SJCRH30 (cell line): ENCODE measurements at places on chromosomes 5 and 9.

DNA sequence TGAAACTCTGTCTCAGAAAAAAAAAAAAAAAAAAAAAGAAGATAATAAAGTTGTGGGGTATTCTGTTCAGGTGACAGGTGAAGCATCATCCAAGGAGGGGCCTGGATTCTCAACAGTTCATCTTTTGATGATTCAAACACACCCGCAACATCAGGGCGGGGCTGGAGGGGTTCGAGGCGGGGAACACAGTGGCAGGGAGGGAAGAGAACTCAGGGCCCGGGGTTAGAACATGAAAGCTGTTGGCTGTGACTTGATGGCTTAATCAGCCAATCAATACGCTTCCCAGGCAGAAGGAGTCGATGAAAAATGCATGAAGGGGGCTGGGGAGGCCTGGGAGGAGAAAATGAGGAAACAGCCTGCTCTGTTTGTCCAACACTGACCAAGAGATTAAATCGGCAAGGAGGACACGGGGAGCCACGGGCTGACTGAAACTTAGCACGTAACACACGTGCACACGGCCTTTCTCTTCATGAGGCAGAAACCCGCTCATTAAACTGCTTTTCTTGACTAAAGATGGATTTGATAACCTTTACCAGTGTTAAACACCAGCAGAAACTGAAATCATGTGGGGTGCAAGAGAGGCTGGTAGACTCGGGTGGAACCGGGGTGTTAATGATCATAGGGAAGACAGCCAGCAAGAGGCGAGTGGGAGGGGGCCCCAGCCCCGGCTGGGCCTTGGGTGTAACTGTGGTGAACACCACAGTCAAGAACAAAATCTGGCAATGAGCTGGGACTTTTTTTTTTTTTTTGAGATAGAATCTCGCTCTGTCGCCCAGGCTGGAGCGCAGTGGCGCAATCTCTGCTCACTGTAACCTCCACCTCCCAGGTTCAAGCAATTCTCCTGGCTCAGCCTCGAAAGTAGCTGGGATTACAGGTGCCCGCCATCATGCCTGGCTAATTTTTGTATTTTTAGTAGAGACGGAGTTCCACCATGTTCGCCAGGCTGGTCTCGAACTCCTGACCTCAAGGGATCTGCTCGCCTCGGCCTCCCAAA, 105.7 kb upstream of the RAPGEF1 start:
- DNase-seq: no peak

DNA sequence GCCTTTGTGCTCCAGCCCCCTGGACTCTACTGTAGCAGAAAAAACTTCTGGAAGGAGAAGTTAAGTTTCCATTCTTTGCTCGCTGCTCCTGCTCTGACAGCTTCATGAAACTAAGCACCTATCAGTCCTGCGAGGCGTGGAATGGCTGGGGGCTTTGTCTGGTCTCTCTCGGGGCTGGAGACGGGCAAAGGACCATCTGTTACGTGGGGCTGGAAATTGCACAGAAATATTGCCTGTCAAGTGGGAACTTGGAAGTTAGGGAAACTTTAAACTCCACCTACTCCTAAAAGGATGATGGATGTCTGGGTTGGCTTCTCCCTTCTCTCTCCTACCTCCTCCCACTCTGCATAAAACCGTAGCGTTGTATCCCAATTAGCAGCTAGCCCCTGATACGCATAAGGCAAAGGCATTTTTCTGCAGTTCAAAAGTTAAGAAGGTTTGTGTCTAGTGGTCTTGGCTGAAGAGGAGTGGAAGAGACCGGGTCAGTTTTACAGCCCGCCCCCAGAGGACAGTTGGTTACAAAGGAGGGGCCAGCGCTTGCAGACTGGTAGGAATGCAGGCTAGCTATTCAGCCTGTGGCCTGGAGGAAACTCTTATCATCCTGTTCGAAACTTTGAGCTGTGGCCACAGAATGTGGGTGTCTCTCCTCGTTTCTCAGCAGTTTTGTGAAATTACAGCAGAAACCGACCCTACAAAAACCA, 1.3 kb downstream of the FBXL7 start:
- peak; percentile 76 for DNase-seq

DNA sequence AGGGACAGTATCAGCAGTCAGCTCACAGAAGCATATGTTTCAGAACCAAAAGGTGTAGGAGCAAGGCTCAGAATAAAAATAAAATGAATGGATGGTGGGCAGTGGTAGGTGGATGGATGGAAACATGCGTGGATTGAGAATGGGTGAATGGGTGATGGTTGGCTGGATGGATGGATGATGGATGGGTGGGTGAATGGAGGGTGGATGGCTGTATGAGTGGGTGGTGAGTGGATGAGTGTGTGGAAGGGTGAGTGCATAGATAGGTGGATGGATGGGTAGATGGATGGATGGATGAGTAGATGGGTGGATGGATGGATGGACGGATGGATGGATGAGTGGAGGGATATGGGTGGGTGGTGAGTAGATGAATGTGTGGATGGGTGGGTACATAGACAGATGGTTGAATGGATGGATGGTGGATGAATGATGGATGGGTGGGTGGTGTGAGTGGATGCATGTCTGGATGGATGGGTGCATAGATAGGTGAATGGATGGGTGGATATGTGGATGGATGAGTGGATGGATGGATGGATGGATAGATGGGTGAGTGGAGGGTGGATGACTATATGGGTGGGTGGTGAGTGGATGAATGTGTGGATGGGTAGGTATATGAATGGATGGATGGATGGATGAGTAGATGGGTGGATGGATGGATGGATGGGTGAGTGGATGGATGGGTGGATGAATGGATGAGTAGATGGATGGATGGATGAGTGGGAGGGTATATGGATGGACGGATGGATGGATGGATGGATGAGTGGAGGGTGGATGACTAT, 164.2 kb downstream of the C9orf50 start:
- no peak for DNase-seq

DNA sequence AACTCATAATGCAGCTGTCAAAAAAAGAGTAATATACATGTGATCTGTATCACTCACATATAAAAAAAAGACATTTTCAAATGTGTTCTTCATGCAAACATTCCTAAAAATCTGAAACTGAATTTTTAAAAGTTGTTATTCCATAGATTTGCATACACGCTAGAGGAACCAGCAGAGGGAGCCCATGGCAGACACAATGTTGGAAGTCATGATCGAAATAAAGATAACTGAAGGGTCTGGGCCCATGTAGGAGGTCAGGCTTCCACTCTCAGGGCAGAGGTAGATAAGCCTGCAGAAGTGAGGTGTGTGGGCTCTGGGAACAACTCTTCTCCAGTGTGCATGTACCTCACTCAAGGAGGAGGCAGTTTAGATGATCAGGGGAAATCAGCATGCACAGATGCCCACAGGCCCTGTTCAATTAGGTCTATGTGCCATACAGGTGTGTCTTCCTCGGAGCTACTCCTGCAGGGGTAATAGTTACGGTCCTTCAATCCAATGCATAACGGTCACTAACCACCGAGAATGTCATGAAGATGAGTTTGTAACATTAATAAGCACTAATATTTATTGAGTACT, 208.6 kb downstream of the EPB41L4A start:
- peak; percentile 67 for DNase-seq

- DNase-seq: no peak
Observed at GRCh38 chr9:129258823-129259301, 80.8 kb upstream of the IER5L start.

DNA sequence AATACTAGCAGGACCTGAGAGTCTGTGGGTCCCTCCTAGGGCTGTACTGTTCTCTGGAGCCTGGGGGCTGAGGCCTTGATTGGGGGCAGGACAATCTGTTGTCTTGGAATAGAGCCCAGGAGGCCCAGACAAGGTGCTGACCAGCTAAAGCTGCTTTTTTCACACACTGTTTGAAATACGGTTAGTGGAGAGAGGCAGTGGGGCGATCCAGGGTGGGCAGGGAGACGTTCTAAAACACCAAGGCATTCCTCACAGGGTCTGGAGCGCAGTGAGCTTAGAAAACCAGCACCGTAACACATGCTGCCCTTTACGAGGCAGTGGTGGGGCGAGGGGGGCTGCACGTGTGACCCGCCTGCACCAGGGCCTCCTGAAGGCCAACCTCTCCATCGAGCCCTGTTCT, 55.1 kb downstream of the EHMT1 start:
- no peak for DNase-seq
